ENCODE measurements at places on chromosomes 4 and X.

DNA sequence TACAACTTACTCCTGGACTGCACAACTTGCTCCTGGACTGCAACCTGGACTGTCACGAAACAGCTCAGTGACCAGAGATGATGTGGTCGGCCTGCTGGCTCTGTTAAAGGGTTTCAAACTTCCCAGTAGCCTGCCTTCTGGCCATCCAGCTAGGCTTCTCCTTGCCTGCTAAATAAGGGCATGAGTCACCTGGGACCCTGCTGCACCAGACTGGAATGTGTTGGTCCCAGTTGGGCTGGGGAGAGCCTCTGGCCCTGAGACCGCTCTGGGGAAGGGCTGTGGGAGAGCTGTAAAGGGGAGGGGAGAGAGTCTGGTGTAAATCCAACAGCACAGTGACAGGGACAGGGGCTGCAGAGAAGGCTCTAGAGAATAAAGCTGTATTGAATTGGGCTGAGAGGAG, 165.8 kb downstream of the VSIG4 start:
- H3K4me3 ChIP-seq = no peak overlapping the region
- no peak overlapping the region for H3K27ac ChIP-seq
- no peaks in the 10 kb centered on the region for H3K4me1 ChIP-seq

- H3K36me3 ChIP-seq = no peaks in the 10 kb centered on the region
- H3K4me3 ChIP-seq = no peak overlapping the region
- DNase-seq = no peak
- no peaks in the 10 kb centered on the region for H3K4me1 ChIP-seq
Measured at GRCh38 chrX:121374471-121374870, 327.1 kb downstream of the GLUD2 start.

GRCh38 chr4:10981576-10981975, 297.0 kb upstream of the CLNK start:
- no peaks in the 10 kb centered on the region for H3K4me1 ChIP-seq
- H3K36me3 ChIP-seq = no peaks in the 10 kb centered on the region
- no peak overlapping the region for H3K4me3 ChIP-seq
- H3K27me3 ChIP-seq = no peaks in the 10 kb centered on the region

DNA sequence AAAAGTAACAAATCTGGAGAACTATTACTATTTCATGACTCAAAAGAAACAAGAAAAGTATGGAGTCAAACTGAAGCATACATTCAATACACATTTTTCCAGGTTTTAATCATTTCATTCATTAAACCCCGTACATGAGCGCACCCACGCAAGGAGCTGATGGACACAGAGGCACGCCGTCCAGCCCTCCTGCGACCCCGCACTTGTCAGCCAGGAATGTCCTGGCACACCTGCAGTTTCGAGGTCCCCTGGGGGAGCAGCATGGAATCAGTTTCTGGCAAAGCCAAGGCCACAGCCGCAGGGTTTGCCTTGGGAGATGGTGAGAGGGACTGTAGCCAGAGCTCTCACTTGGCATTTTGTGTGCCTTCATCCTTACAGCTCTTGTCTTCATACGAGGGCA, 12.8 kb upstream of the SLC2A9 start:
- H3K4me1 ChIP-seq = peaks cover 17% of the 10 kb centered on the region
- H3K27ac ChIP-seq = peak overlapping the region; percentile 79
- no peaks in the 10 kb centered on the region for H3K27me3 ChIP-seq

DNA sequence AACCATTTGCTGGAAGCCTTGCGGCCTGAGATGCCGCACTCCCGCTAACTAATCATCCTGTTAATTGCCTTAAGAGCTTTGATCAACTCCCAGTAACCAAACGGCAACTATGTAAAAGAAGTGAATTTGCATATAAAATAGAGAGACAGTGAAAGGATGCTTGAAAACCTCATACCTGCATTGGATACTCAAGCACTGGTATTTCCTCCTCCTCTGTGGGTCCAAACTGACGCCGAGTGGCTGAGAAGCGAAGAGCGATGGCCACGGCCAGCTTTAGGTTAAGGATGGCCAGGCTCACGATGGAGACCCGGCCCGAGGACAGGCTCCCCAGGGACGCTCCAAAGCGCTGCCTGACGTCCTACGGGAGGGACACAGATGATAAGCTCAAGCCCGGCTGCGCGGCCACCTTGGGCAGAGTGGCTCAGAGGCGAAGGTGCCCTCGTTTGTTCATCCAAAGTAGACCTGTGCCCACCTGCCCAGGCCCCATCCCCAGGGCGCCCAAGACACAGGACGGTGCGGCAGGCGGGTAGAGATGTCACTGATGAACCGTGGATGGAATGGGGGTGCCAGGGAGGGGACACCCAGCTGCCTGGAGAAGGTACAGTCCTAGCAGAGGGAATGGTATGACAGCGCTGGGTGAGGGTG, 43.6 kb downstream of the ACOX3 start:
- no peak for DNase-seq
- H3K27me3 ChIP-seq = no peaks in the 10 kb centered on the region
- H3K36me3 ChIP-seq = peaks cover 6% of the 10 kb centered on the region

- H3K27ac ChIP-seq = peak overlapping the region; percentile 83
- no peaks in the 10 kb centered on the region for H3K27me3 ChIP-seq
- peak overlapping the region; percentile 53 for H3K4me3 ChIP-seq
- H3K36me3 ChIP-seq = no peaks in the 10 kb centered on the region
- H3K4me1 ChIP-seq = peaks cover 4% of the 10 kb centered on the region
Measured at GRCh38 chrX:74421740-74422352, 553 bp downstream of the SLC16A2 start.

- H3K4me1 ChIP-seq = no peaks in the 10 kb centered on the region
- no peak overlapping the region for H3K27ac ChIP-seq
- no peak for DNase-seq
- no peaks in the 10 kb centered on the region for H3K27me3 ChIP-seq
- no peak overlapping the region for H3K4me3 ChIP-seq
Measured at GRCh38 chrX:20362268-20363267, 95.9 kb upstream of the RPS6KA3 start.

DNA sequence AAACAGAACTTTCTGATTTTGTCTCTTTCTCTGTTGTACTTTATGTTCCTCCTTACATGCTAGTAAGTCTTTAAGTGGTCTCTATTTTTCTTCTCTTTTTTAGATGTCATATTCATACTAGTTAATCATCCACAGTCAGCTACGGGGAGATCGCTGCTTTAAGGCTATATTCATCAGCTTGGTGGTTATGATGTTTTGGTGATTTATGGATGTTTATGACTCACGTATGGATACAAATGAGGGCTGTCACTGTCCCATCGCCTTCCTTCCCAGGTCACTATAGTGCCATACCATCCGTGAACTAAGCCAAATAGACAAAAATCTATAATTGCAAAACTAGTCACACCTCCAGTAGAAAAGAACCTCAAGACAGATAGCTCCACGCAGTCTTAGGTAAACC, 296.8 kb upstream of the AADAT start:
- peaks cover 10% of the 10 kb centered on the region for H3K4me1 ChIP-seq
- no peak overlapping the region for H3K4me3 ChIP-seq
- DNase-seq = no peak
- H3K27me3 ChIP-seq = no peaks in the 10 kb centered on the region

GRCh38 chr4:74456056-74456744, 11.3 kb downstream of the AREG start:
- no peak overlapping the region for H3K4me3 ChIP-seq
- no peak for DNase-seq
- H3K27ac ChIP-seq = peak overlapping the region; percentile 98

DNA sequence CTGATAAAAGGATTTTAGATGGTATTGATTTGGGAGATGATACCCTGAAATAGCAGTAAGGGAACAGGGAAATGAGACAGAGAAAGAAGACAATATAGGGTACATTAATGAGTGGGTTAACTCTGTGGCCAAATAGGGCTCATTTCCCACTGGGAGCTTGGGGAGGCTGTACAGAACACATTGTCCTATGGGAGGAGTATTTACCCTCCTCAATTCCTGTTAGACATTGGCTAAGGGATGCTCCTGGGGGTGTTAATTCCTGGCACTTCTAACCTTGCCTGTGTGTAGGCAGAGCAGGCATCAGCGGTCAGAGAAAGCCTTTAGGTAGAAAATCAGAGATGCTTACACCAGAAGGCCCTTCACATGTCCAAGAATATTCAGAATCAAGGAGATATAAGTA, 49.0 kb downstream of the ARHGEF38 start:
- no peak overlapping the region for H3K4me3 ChIP-seq
- H3K27me3 ChIP-seq = no peaks in the 10 kb centered on the region
- H3K27ac ChIP-seq = no peak overlapping the region

DNA sequence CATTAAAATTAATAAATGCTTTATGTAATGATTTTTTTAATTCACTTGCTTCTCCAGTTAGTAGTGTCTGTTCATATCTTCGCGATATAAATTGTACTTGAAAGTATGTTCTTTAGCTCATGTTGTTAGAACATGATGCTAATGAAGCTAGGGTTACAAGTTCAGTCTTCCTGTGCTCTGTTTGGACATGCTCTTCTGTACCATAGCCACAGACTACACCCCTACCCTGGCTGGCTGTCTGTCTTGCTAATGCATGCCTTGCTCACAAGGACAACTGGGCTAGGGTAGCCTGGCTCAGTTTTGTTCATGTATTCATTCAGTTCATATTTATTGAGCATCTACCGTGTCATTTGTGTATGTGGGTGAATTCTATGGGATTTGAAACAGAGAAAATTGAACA, 50.8 kb upstream of the MTMR1 start:
- no peak overlapping the region for H3K4me3 ChIP-seq
- H3K4me1 ChIP-seq = no peaks in the 10 kb centered on the region
- no peaks in the 10 kb centered on the region for H3K36me3 ChIP-seq
- H3K27me3 ChIP-seq = no peaks in the 10 kb centered on the region

- H3K4me3 ChIP-seq = no peak overlapping the region
- H3K27me3 ChIP-seq = no peaks in the 10 kb centered on the region
- peaks cover 20% of the 10 kb centered on the region for H3K4me1 ChIP-seq
- H3K27ac ChIP-seq = no peak overlapping the region
Measured at GRCh38 chr4:47915378-47915777, 995 bp upstream of the NFXL1 start.

- DNase-seq = no peak
- H3K4me1 ChIP-seq = no peaks in the 10 kb centered on the region
- no peaks in the 10 kb centered on the region for H3K36me3 ChIP-seq
Measured at GRCh38 chr4:134078230-134078914, 123.2 kb downstream of the PABPC4L start.

Measured in RWPE2 (cell line).